ENCODE measurements at places on chromosomes 2 and 18.
A peak's percentile ranks its signal among the peaks of the same experiment; 100 is the strongest.

- no peak for DNase-seq
Measured at GRCh38 chr2:42804891-42805290, 12.5 kb upstream of the HAAO start.

- DNase-seq: no peak
Measured at GRCh38 chr2:197189426-197190099, 121.0 kb downstream of the ANKRD44 start.

- DNase-seq: no peak
Measured at GRCh38 chr2:169275696-169276444, 86.5 kb downstream of the LRP2 start.

- DNase-seq: no peak
Measured at GRCh38 chr2:73825408-73825807, 3.4 kb upstream of the STAMBP start.

DNA sequence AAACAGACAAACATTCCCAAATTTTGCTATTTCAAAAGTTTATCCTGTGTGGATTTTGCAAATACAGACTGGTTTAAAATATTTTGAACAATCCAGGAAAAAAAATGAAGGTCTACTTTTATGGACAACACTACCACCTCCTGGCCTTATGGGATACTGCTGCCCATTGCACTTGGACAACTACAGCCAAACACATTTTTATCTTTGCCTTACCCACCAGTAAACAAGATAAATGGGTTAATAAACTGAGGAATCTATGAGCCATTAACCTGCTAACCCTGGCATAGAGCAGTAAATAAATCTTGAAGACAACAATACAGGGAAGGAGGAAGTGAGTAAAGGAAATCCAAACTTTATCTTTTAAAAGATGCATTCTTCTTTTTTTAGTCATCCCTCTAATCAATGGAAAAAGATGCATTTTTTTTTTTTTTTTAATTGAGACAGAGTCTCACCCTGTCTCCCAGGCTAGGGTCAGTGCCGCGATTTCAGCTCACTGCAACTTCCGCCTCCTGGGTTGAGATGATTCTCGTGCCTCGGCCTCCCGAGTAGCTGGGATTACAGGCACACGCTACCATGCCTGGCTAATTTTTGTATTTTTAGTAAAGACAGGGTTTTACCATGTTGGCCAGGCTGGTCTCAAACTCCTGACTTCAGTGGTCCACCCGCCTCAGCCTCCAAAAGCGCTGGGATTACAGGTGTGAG, 2.1 kb upstream of the SPIRE1 start:
- DNase-seq: peak; percentile 63

GRCh38 chr2:199973703-199974102, 18.3 kb downstream of the MAIP1 start:
- DNase-seq: peak; percentile 74

- no peak for DNase-seq
Measured at GRCh38 chr2:132911726-132912724, 242.0 kb upstream of the LYPD1 start.

DNA sequence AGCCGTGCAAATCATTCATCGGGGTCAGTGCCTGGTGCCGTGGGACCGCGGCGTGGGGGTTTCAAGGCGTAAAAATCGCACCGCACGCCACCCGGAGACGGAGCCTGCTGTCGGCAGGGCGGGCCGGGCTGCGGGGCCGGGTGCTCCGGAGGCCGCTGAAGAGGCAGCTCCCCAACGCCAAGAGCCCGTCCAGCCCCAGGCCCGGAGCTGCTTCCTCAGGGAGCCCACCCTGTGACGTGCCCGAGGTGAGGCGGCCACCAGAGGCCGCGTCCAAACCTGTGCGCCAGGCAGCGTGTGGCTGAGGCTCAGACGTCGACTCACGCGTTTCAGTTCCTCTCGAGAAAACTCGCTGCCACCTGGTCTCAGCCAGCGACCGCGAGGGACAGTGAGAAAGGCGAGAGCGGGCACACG, 98.1 kb downstream of the NFATC1 start:
- DNase-seq: no peak

DNA sequence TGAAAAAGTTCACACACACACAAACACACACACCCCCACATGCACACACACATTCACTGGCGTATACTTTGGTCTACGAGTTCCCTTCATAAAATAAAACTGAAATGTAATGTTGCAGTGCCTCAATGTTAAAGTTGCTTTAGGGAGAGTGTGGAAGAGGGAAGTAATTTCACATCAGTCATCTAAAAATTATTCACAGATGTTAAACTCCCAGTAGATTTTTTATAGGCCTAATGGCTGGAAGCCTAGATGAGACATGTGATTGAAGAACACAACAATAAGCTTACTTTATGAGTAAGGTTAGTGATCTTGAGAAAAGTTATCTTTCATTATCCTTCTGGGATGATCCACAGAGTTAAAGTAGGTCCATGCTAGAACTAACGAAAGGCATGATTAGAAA, 506.7 kb upstream of the CNTNAP5 start:
- peak; percentile 21 for DNase-seq

DNA sequence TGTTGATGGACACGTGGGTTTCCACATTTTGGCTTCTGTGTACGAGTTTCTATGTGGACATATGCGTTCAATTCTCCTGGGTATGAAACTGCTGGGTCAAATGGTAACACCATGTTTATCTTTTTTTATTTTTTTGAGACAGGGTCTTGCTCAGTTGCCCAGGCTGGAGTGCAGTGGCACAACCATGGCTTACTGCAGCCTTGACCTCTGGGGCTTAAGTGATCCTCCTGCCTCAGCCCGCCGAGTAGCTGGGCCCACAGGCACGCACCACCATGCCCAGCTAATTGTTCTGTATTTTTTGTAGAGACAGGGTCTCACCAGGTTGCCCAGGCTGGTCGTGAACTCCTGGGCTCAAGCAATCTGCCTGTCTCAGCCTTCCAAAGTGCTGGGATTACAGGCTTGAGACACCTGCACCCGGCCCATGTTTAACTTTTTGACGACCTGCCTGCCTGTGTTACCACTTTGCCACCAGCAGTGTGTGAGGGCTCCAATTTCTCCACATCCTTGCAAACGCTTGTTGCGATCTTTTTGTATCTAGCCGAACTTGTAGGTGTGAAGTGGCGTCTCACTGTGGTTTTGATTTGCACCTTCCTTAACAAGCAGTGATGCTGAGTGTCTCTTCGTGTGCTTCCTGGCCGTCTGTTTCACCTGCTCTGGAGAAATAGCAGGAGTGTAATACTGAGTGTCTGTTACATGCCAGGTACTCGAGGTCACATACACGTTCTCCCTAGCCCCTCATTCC, 6.9 kb downstream of the HSBP1L1 start:
- no peak for DNase-seq

- no peak for DNase-seq
Measured at GRCh38 chr2:227163485-227163997, 464 bp downstream of the COL4A4 start.

- DNase-seq: peak; percentile 74
Measured at GRCh38 chr2:168118733-168119514, 128.5 kb downstream of the STK39 start.

DNA sequence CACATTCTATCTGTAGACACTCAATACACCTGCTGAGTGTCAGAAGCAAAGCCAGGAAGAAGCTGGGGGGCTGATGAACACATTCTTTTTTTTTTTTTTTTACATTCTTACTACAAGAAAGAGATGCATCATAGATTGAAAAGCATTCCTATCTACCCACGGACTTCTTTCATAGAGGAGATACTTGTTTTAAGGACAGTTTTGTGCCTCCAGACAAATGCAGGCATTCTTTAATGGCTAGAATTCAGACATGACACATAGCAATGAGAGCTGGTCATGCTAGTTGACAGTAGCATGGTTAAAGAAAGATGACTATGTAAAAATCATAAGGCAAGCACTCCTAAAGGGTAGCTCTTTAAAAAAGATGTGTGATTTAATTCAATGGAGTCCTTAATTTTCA, 110.2 kb downstream of the EPHA4 start:
- peak; percentile 53 for DNase-seq

DNA sequence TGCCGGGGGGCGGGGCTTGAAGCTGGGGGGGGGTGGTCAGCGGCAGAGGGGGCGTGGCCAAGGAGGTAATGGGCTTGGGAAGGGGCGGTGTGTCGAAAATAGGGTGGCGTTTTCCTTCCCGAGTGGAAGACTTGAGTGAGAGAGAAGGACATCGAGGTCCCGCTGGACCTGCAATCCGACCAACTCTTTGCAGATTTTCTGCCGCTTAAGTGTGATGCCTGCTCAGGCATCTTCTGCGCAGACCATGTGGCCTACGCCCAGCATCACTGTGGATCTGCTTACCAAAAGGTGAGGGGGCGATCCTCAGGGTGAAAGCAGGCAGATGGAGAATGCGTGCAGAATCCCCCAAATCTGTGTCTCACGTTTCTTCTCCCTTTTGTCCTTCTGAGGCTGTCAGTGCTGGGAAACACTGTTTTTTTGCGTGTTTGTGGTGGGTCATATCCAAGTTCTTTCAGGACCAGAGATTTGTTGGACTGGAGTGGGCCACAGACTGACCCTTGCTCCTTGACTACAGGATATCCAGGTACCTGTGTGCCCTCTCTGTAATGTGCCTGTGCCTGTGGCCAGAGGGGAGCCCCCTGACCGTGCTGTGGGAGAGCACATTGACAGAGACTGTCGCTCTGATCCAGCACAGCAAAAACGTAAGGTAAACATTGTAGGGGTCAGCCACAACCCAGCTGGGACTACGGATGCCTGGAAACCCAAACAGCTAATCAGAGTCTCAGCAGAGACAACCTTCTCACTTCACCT, 727 bp downstream of the ZFAND2B start:
- no peak for DNase-seq

DNA sequence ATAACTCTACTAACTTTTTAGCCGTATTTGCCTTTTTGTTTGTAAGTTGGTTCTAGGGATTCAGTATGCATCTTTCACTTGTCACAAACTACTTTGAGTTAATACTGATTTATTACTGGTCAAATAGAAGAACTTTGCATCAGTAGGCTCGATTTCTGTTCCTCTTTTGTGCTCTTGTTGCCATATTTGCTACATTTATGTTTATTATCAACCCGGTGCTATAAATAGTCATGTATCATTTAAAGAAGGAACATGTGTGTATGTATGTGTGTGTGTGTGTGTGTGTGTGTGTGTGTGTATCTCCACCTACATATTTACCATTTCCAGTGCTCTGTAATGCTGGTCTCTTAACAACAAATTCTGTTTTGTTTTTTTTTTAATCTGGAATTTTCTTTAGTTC, 79.6 kb upstream of the B3GNT7 start:
- no peak for DNase-seq

GRCh38 chr18:10514601-10515000, 11.2 kb upstream of the NAPG start:
- peak; percentile 49 for DNase-seq

- DNase-seq: no peak
Measured at GRCh38 chr2:128797092-128797491, 478.4 kb upstream of the HS6ST1 start.

- no peak for DNase-seq
Measured at GRCh38 chr18:54415086-54415485, 57.4 kb downstream of the C18orf54 start.

GRCh38 chr2:146709004-146709403, 1135.8 kb upstream of the ACVR2A start:
- DNase-seq: no peak

- peak; percentile 5 for DNase-seq
Measured at GRCh38 chr2:45220227-45220626, 211.0 kb upstream of the SIX2 start.

DNA sequence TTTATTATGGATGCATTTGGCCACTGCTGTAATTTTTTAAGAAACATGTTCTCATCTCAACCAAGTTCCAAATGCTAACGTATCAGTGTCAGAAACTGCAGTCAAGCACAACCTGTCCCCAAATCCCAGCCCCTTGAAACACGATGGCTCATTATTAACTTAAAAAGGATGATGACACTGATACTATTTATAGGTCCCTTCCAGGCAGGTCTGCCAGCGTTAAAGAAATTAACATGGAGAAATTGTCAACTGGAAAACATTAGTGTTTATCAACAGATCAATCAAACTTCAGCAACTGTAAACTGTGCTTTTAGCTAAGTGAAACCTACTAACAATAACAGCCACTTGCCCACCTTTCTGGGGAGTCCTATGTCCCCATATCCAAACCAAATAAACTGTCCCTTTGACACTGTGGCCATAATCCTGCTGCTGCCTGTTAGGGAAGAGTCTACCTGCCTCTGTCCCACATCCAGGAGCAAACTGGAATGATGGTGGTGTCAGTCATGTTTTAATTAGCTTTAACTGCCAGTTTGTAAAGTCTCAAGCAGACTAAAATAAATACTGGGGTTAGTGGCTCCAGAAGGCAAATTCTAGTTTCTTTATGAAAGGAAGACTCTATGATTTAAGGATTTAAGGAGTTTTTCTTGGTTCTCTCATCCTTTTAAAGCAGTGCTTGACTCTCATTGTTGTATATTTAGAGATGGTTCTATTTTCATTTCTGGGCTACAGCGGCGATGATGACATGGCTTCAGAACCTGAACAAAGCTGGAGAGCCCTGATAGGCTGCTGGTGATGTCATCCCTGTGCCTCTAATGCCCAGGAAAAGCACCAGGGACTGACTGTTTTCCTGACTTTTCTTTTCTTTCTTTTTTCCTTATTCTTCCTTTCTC, 583.6 kb upstream of the PIK3C3 start:
- DNase-seq: no peak

GRCh38 chr2:68218343-68218901, 33.9 kb downstream of the PPP3R1 start:
- no peak for DNase-seq

GRCh38 chr18:34981487-34981886, 59.7 kb upstream of the MAPRE2 start:
- DNase-seq: no peak

GRCh38 chr18:63980896-63981460, 11.1 kb downstream of the SERPINB8 start:
- DNase-seq: no peak

Measured in AG10803 (cell line).